ENCODE measurements at places on chromosomes 3 and 15. TPM values are rescaled to one million over a fixed set of nuclear protein-coding genes. Genes with fewer than 3 reads are reported as not detected.

The PDZRN3 gene
- not detected for total RNA-seq

The DCLK3 gene
- total RNA-seq, result not detected

The RTP3 gene
- total RNA-seq, result not detected

The RARRES1 gene
- not detected for total RNA-seq

The PAQR9 gene
- total RNA-seq, result not detected

The MASP1 gene
- not detected for total RNA-seq

The CAMK1 gene
- 19.8 TPM for total RNA-seq

DNA sequence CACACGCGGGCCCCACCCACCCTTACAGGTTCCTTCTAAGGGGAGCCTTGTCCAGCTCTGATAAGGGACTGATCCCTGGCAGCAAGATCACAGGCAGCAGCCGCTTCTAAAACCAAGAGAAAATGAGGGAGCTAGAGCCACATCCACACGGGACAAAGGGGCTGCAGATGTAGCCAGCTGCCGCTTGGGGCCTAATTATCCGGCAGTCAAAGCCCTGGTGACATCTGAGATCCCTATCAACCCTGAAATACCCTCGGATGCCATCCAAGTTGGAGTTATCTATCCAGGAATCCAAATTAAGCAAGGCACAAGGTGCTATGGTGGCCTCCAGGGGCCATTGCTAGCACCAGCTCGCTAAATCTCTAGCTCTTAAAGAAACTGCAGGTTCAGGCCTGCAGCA lies 248.3 kb downstream of the VPS13C start:
- no peak for DNase-seq
- H3K36me3 ChIP-seq, result no peaks in the 10 kb centered on the region
- H3K27me3 ChIP-seq, result peaks cover 13% of the 10 kb centered on the region
- no peak overlapping the region for H3K27ac ChIP-seq

- no peaks in the 10 kb centered on the region for H3K36me3 ChIP-seq
- no peak overlapping the region for H3K27ac ChIP-seq
- no peak for DNase-seq
- H3K27me3 ChIP-seq, result peaks cover 10% of the 10 kb centered on the region
- H3K4me3 ChIP-seq, result no peak overlapping the region
- no peaks in the 10 kb centered on the region for H3K4me1 ChIP-seq
Measured at GRCh38 chr15:38843051-38843501, 278.5 kb upstream of the RASGRP1 start.

GRCh38 chr3:138395865-138396751 lies 38.3 kb upstream of the ESYT3 start:
- H3K4me1 ChIP-seq, result no peaks in the 10 kb centered on the region
- no peak overlapping the region for H3K27ac ChIP-seq

DNA sequence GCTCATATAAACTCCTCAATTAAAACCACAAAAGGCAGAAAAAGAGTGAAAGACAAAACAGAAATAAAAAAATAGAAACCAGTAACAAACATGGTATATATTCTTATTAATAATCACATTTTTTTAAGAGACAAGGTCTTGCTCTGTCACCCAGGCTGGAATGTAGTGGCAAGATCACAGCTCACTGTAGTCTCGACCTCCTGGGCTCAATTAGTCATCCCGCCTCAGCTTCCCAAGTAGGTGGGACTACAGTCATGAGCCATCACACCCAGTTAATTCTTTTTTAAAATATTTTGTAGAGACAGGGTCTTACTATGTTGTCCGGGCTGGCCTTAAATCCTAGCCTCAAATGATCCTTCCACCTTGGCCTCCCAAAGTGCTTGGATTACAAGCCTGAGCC lies 37.1 kb downstream of the FAM240A start:
- no peak overlapping the region for H3K4me3 ChIP-seq
- no peaks in the 10 kb centered on the region for H3K36me3 ChIP-seq
- no peaks in the 10 kb centered on the region for H3K4me1 ChIP-seq
- no peak for DNase-seq
- peaks cover 26% of the 10 kb centered on the region for H3K27me3 ChIP-seq
- H3K27ac ChIP-seq, result no peak overlapping the region

GRCh38 chr3:171339598-171339997 lies 120.6 kb downstream of the TNIK start:
- H3K27me3 ChIP-seq, result no peaks in the 10 kb centered on the region
- peaks cover 40% of the 10 kb centered on the region for H3K4me1 ChIP-seq

DNA sequence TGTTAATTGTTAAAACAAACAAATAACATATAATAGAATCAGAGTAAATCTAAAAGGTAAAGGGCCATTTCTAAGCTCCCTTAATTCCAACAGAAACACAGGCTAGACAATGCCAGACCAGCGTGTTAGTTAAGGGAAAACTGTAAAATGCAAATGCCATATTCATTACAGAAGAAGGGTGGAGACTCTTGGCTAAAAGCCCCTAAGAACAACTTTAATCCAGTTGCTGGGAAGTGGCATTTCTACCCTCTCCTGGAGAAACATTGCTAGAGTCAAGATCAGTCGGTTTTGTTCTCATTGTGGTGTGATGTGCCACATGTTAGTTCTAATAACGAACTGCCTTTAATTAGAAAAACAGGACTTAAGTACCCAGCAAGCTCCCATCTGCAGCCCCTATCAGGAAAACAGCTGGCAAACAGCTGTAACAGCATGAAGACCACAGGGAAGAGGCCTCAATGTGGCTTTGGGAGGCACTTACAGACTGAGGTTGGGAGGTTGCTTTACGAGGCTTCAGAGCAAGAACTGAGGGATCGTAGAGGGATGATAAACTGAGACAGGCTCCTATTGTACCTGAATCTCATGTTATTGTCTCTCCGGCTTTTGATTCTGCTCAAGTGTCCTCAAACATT lies 1134.8 kb downstream of the ROBO1 start:
- no peak overlapping the region for H3K27ac ChIP-seq
- no peaks in the 10 kb centered on the region for H3K27me3 ChIP-seq
- H3K4me3 ChIP-seq, result no peak overlapping the region
- H3K4me1 ChIP-seq, result no peaks in the 10 kb centered on the region

DNA sequence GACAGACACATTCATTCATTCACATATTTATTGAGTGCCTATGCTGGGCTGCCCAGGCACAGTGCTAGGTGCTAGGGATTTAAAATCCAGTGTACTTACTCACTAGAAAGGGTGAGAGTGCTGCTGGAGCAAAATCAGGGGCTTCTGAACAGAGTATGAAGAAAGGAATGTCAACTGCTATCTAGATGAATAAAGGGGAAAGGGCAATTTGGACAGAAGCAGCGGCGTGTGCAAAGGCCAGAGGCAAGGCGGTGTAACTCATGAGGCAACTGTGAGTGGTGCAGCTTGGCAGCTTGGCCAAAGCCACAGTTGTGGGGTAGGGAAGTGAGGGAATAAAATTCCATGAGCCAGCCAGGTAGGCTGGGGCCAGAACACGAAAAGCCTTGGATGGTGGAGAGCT lies 76.7 kb downstream of the RAD18 start:
- H3K36me3 ChIP-seq, result peaks cover 22% of the 10 kb centered on the region
- no peak for DNase-seq
- no peak overlapping the region for H3K4me3 ChIP-seq

DNA sequence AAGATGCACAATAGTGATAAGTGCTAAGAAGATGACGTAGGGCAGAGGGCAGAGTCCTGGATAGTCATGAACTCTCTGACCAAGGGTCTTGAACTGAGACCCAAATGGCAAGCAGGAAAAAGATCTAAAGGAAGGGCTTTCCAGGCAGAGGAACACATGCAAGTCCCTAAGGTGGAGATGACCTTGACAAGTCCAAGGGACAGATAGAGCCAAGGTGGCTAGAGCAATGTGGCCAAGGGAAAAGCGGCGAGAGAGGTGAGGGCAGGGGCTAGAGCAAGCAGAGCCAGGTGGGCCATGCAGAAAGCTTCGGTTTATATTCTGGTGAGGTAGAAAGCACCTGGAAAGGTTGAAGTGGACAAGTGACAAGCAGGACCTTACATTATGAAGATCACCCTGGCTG lies 85.7 kb upstream of the EIF1B start:
- H3K27me3 ChIP-seq, result no peaks in the 10 kb centered on the region
- H3K4me3 ChIP-seq, result no peak overlapping the region
- no peaks in the 10 kb centered on the region for H3K4me1 ChIP-seq
- H3K27ac ChIP-seq, result no peak overlapping the region
- no peaks in the 10 kb centered on the region for H3K36me3 ChIP-seq

DNA sequence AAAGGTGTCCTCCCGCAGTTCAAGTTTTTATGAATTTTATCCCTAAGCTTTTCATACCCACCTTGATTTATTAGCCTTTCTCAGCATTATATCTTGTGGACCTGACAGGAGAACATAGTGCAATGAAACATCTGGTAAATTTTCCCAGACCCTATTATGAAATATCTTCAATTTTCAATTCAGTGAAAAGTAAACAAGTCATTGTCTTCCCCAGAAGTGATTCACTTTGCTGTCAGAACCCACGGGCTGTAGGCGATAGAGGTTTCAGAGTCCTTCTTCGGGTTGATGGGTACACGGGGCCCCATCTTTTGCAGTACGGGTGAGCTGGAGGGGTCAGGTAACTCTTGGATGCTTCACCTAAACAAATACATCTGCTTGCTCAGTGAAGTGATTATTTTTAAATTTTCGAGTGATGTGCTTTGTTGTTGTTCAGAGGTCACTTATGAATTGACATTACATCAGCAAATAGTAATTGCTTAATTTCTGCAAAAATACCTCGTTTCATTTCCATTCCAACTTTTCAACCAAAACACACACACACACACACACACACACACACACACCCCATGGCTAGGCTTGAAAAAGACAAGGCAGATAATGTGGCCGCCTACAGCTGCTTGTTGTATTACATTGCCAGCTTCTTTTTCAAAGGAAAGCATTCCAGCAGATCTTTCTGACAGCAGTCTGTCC lies 102.9 kb downstream of the SEMA6D start:
- H3K36me3 ChIP-seq, result no peaks in the 10 kb centered on the region
- no peak for DNase-seq
- H3K27ac ChIP-seq, result no peak overlapping the region
- H3K27me3 ChIP-seq, result peaks cover 10% of the 10 kb centered on the region
- H3K4me1 ChIP-seq, result no peaks in the 10 kb centered on the region
- H3K4me3 ChIP-seq, result no peak overlapping the region

DNA sequence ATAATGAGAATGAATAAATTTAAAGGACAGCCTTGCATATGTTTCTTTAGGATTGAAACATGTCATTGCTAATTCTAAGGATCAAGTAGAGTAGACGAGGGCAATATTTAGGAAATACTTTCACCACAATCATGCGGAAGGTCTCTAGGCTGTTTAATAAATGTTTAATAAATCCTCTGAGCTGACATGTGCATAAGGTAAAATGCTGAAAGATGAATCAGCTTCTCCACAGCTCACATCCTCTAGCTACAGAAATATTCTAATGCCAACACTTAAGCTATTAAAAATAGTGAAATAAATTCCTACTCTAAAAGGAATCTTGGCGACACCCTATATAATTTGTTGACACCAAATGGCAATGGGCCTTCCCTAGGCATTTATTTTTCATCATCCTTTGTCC lies 407.3 kb downstream of the TBL1XR1 start:
- no peaks in the 10 kb centered on the region for H3K36me3 ChIP-seq
- H3K27me3 ChIP-seq, result no peaks in the 10 kb centered on the region
- H3K27ac ChIP-seq, result no peak overlapping the region
- DNase-seq, result no peak
- no peak overlapping the region for H3K4me3 ChIP-seq

- no peak overlapping the region for H3K4me3 ChIP-seq
- no peaks in the 10 kb centered on the region for H3K4me1 ChIP-seq
- H3K27ac ChIP-seq, result no peak overlapping the region
Measured at GRCh38 chr15:93519599-93519998, 430.6 kb upstream of the RGMA start.

GRCh38 chr15:94353488-94353820 lies 122.1 kb downstream of the MCTP2 start:
- no peak overlapping the region for H3K4me3 ChIP-seq
- no peak overlapping the region for H3K27ac ChIP-seq
- H3K4me1 ChIP-seq, result peaks cover 16% of the 10 kb centered on the region

DNA sequence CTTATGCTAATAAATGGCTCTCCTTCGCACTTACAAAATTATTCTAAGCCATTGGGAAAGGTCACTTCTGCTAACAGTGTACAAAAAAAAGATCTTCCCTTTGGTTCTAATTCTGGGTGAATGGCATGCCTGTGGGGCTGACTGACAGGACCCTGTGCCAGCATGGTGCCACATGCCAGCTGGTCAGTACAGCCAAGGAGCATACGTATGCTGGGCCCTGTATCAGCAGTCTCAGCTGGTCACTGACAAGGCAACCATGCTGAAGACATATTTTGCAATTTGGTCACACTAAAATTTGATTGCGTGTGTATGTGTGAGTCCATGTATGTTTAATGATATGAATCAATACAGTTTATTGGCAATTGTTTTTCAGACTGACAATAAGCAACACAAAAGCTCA lies 246.1 kb downstream of the TBL1XR1 start:
- DNase-seq, result no peak
- no peaks in the 10 kb centered on the region for H3K4me1 ChIP-seq
- H3K27ac ChIP-seq, result no peak overlapping the region
- no peak overlapping the region for H3K4me3 ChIP-seq

- H3K27me3 ChIP-seq, result no peaks in the 10 kb centered on the region
- H3K27ac ChIP-seq, result peak overlapping the region; percentile 60
- H3K4me3 ChIP-seq, result peak overlapping the region; percentile 69
- peaks cover 54% of the 10 kb centered on the region for H3K4me1 ChIP-seq
- H3K36me3 ChIP-seq, result peaks cover 20% of the 10 kb centered on the region
Measured at GRCh38 chr3:156689608-156690007, 15.2 kb downstream of the TIPARP start.

GRCh38 chr3:61875046-61875844 lies 313.9 kb downstream of the PTPRG start:
- H3K27ac ChIP-seq, result no peak overlapping the region
- H3K4me3 ChIP-seq, result no peak overlapping the region
- H3K36me3 ChIP-seq, result no peaks in the 10 kb centered on the region
- no peaks in the 10 kb centered on the region for H3K4me1 ChIP-seq

DNA sequence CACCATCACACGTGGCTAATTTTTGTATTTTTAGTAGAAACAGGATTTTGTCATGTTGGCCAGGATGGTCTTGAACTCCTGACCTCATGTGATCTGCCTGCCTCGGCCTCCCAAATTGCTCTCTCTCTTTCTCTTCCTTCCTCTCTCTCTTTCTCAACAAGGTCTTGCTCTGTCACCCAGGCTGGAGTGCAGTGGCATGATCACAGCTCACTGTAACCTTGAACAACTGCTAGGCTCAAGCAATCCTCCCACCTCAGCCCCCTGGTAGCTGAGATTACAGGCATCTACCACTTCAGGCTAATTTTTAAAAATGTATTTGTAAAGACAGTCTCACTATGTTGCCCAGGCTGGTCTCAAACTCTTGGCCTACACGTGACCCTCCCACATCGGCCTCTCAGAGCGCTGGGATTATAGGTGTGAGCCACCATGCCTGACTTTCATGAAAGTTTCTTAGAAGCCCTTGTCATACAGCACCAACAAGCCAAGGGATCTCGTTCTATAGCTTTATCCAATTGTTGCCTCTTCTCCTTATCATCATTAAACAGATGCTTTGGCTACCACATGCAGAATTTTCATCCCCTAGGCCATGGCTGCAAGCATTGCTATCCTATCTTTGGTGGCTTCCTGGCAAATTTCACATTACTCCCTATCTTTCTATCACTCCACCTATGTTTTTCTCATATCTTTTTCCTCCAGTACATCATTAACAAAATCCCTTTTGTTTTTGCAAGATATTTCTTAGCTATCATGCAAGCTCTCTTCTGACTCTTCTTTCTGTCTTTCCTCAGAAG lies 5.7 kb downstream of the CCDC32 start:
- peaks cover 23% of the 10 kb centered on the region for H3K36me3 ChIP-seq
- H3K27ac ChIP-seq, result no peak overlapping the region
- peaks cover 34% of the 10 kb centered on the region for H3K4me1 ChIP-seq
- no peak for DNase-seq
- no peaks in the 10 kb centered on the region for H3K27me3 ChIP-seq

Measured in natural killer cell treated with Interleukin-12 subunit alpha and Interleukin-12 subunit beta and Interleukin-15 and Interleukin-18, amount 100 ng/mL, for 72 hours (primary cell).